ENCODE measurements at places on chromosomes 3 and 15.

DNA sequence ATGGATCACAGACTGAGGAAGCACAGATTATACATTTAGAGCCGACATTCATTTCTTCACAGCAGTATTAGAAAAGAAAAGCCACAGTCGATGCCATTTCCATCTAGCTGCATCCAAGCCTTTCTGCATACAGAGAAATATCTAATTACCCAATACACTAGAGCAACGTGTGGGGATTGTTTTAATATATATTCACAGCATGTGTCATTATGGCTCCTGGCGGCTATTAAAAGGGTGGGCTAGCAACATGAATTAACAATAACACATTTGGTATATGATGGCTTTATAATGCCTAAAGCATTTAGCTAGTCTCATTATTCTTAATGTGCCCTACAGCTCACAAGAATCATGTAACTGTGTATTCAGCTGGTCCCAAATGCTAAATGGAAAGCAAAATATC, 1030.5 kb downstream of the FHIT start:
- H3K4me1 ChIP-seq: peaks cover 6% of the 10 kb centered on the region
- H3K27ac ChIP-seq: no peak overlapping the region
- peaks cover 8% of the 10 kb centered on the region for H3K27me3 ChIP-seq
- no peak for DNase-seq
- no peak overlapping the region for H3K4me3 ChIP-seq
- H3K36me3 ChIP-seq: no peaks in the 10 kb centered on the region

- H3K27ac ChIP-seq: no peak overlapping the region
- DNase-seq: no peak
- H3K4me3 ChIP-seq: no peak overlapping the region
- no peaks in the 10 kb centered on the region for H3K4me1 ChIP-seq
Measured at GRCh38 chr3:111081008-111081545, 9.5 kb downstream of the NECTIN3 start.

GRCh38 chr15:100918690-100919480, at the start of gene LRRK1:
Gene LRRK1, plus strand, starts transcription at chr15:100919357. Its CDS starts 5,276 bp downstream, at chr15:100924633.
- H3K36me3 ChIP-seq: peaks cover 4% of the 10 kb centered on the region
- H3K27ac ChIP-seq: peak within 1 kb of the TSS; percentile 97
- H3K4me3 ChIP-seq: peak within 1 kb of the TSS; percentile 89
- H3K27me3 ChIP-seq: no peaks in the 10 kb centered on the region

GRCh38 chr15:80203361-80203885, 48.6 kb downstream of the CTXND1 start:
- H3K36me3 ChIP-seq: no peaks in the 10 kb centered on the region
- H3K27ac ChIP-seq: no peak overlapping the region
- H3K4me1 ChIP-seq: no peaks in the 10 kb centered on the region
- H3K4me3 ChIP-seq: no peak overlapping the region
- no peak for DNase-seq

Measured in activated B cell treated with CpG ODN at 0.5 μM for 24 hours (primary cell).